ENCODE measurements at places on chromosomes 4 and X. TPM values are rescaled to one million over a fixed set of nuclear protein-coding genes. Genes with fewer than 3 reads are reported as not detected.
A peak's percentile ranks its signal among the peaks of the same experiment; 100 is the strongest.

- no peak for DNase-seq
These were observed 99.3 kb downstream of the AMMECR1 start for GRCh38 chrX:110218591-110218990.

DNA sequence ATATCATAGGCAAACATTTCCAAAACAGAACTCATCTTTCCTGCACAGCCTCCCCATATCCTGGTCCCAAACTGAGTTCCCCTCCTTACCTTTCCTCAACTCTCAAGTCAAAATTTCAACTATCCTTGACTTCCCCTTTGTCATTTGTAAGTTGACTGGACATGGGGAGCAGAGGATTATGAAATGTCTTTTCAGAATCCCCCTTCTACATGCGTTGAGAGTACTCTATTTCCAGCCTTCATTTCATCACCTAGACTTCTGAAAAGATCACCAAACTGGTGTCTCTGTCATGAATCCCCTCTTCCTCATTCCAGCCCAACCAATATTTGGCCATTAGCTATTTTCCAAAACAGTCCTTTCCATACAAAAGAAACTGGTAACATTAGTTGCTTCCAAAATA lies 95.2 kb downstream of the SYNPO2 start:
- no peak for DNase-seq

GRCh38 chr4:39525822-39526690 lies 1.2 kb downstream of the UGDH start:
- DNase-seq, result no peak

GRCh38 chrX:155718972-155719586 lies 106.3 kb upstream of the TMLHE start:
- DNase-seq, result peak; percentile 28

DNA sequence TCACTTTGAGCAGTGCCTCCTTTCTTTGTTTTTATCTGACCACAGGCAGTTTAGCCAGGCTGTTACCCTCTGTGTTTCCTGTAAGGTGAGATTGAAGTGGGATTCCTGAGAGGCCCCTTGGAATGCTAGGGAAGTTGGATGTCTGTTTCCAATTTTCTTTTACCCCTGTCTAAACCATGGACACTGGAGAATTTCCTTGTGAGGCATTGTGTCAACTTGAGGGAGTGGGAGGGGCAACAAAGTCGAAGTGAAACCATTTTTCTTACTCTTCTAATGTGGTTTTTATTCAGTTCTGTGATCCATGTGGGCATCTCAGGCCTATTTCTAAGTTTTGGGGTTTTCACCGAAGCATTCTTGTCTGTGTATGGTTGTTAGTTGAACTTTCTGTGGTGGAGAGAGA lies 296.1 kb upstream of the UGT8 start:
- no peak for DNase-seq

The MAGEA11 gene
- total RNA-seq, result not detected

DNA sequence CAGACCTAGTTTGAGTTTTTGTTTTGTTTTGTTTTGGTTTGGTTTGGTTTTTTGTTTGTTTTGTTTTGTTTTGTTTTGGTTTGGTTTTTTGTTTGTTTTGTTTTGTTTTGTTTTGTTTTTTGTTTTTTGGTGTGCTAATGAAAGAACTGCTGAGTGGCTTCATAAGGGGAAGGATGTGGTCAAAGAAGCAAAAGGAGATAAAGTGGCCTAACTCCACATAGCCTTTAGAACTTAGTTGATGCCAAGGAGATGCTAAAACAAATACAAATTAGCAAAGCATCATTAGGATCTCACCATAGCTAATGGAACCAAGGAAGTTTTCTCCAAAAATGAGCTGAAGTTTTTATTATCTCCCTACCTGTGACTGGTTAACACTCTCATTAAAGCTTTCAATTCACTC lies 44.6 kb upstream of the TMEM164 start:
- DNase-seq, result no peak

- no peak for DNase-seq
These were observed 68.4 kb downstream of the RLIM start for GRCh38 chrX:74545880-74546523.

DNA sequence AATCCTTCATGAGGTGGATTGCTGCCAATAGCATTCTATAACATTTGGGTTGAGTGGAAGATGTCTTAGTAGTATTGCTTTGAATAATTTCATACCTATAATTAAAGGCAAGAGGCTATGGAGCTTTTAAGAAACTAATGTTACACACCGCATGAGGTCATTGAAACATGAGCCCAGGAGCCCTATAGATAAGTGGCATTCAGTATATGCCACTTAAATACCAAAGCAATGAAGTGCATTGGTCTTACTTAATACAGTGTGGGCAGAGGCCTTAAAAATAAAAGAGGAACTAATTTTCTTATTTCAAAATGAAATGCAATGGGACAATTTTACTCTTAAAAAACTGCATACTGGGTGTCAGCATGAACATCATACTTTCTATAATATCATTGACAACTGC lies 47.5 kb downstream of the SPATA18 start:
- DNase-seq, result no peak

The CXCL11 gene
- not detected for total RNA-seq

GRCh38 chr4:175674219-175674618 lies 137.8 kb downstream of the GPM6A start:
- no peak for DNase-seq

- DNase-seq, result peak; percentile 73
These were observed 436.0 kb upstream of the INTU start for GRCh38 chr4:127196655-127197352.

- DNase-seq, result peak; percentile 39
These were observed 62.3 kb upstream of the ADAMTS3 start for GRCh38 chr4:72631296-72631695.

- no peak for DNase-seq
These were observed 8.7 kb downstream of the SMAD1 start for GRCh38 chr4:145490361-145490760.

DNA sequence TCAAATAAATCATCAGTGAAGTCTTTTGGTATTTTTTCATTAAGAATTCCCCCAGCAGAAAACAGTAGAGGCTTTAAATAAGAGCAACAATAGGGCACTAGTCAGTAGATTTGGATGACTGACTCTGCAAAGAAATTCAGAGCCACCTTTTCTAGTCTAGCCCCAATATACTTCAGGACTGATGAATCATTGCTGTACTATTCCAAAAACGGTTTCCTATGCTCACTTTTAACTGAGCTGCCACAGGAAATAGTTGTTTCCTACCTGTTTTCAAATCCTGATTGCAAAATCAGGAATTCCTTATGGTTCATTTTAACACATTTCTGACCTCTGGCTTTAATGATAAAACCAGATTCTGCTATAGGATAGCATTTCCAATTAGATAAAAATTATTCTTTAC lies 171.6 kb downstream of the NR3C2 start:
- DNase-seq, result no peak

The COL4A5 gene
- total RNA-seq, result 6.3 TPM

The UGT2B15 gene
- total RNA-seq, result not detected

The EDNRA gene
- 3.7 TPM for total RNA-seq

The PABPC4L gene
- 0.65 TPM for total RNA-seq

The GABRA4 gene
- total RNA-seq, result 5.9 TPM

DNA sequence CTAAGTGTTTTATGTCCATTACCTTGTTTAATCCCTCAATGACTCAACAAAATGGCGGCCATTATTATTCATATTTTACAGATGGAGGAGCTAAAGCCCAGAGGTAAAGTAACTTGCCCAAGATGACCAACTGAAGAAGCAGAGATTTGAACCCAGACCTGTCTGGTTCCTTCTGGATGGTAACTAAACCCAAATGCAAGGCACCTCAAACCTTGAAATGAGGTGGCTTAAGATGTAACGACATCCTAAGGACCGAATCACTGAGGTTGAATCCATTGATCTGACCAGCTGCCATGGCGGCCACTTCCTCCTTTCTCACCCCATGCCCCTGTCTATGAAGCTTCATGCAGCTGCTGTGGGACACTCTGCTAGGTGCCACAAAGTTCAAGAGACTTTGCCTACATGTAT lies 932 bp downstream of the TLR10 start:
- no peak for DNase-seq

- no peak for DNase-seq
These were observed 33.4 kb downstream of the SYTL4 start for GRCh38 chrX:100698551-100698950.

DNA sequence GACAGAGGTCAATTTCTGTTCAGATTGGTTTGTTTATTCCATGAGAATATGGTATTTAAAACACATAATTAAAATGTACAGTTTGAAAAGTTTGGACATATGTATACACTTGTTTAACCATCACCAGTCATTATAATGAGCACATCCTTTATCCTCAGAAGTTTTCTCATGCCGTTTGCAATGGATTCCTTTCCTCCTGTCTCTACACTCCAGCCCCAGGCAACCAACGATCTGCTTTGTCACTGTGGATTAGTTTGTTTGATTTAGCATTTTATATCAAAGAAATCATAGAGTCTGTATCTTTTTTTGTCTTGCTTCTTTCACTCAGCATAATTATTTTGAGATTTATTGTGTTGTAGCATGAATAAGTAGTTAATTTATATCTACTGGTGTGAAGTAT lies 243.0 kb upstream of the TRAM1L1 start:
- no peak for DNase-seq

The PTPN13 gene
- 3.1 TPM for total RNA-seq

The MAGEA12 gene
- total RNA-seq, result not detected

DNA sequence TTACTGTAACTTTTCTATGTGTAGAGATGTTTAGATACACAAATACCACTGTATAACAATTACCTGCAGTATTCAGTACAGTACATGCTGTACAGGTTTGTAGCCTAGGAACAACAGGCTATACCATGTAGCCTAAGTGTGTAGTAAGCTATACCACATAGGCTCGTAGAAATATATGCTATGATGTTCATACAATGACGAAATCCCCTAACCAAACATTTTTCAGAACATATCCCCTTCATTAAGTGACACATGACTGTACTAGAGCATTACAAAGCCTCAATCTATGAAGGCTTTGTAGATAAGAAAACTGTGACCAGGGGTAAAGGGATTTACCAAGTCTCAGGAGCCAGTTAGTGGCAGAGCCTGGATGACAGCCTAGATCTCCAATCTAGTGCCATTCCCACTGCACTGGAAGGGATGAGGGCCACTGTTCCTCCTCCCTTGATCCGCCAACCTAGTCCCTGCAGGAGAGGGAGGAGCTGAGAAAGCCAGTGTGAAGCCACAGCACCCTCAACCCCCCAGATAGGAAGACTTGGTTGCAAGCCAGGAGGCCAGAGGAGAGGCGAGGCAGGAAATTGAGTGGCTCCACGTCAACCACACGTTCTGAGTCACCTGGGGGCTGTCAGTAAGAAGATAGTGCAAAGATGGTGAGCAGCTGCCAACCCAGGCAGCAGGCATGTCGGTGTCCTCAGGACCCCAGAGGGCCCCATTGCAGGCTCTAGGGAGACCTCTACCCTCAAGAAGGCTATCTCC lies 227.7 kb downstream of the BCOR start:
- no peak for DNase-seq

DNA sequence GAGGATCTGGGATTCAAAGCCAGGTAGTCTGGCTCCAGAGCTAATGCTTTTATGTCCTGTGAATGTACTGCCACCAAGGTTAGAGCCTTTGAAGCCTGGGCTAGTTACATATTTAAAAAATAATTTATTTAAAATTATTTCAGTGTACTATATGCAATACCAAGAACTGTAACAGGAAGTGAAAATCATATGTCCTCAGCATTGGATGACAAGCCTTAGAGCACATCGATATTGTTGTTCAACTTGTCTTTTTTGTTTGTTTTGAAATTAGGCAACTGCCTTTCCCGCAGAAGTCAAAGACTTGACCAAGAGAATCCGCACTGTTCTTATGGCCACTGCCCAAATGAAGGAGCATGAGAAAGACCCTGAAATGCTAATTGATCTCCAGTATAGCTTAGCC lies 73.1 kb upstream of the IL13RA1 start:
- DNase-seq, result no peak

- DNase-seq, result no peak
These were observed 45.8 kb upstream of the UXT start for GRCh38 chrX:47704736-47705135.

GRCh38 chrX:150258463-150259430 lies 104.4 kb upstream of the MAMLD1 start:
- DNase-seq, result no peak

- no peak for DNase-seq
These were observed 180.1 kb downstream of the SMIM20 start for GRCh38 chr4:26094076-26094475.

DNA sequence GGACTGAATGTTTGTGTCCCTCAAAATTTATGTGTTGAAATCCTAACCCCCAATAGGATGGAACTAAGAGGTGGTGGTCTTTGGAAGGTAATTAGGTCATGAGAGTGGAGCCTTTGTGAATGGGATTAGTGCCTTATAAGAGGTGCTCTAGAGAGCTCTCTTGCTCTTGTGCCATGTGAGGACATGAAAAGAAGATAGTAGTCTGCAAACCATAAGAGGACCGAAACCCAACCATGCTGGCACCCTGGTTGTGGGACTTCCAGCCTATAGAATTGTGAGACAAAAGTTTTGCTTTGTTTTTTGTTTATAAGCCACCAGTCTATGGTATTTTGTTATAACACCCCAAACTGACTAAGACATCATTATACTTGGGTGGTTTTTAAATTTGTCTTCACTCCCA lies 417.1 kb downstream of the ANKRD50 start:
- no peak for DNase-seq

DNA sequence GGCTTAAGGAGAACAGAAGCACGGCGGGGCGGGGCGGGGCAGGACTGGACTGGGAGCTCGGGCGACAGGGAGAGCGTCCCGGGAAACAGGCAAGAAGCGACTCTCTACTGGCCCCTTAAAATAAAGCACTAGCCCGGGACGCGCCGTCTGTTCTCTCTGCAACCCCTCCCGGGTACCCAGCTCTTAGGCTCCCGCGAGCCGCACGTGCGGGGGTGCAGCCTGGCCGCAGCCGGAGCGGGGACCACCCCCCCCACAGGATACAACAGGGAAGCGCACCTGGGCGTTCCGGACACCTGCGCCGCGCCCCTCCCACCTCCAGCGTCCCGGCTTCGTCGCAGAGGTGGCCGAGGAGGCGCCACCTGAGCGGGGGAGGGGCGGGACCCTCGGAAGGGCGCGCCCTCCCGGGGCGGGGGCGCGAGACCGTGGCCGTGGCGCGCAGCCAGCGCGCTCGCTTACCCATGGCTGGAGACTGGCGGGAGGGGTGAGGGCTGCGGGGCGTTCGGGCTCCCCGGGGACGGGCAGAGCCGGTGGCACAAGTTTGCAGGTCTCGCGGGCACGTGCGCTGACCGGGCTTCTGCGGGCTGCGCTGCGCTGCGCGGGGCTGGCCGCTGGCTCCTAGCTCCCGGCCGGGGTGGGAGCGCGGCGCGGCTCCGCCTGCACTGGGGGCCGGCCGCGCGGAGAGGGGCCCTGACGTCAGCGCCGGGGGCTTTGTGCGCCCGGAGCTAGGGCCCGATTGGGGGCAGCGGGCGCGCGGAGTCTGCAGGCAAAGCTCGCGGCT lies 91.5 kb downstream of the GEMIN8 start:
- DNase-seq, result peak; percentile 38

All from Right ventricle myocardium superior (tissue), 1 donor.